ENCODE measurements at places on chromosomes 2 and 18. TPM values are rescaled to one million over a fixed set of nuclear protein-coding genes. Genes with fewer than 3 reads are reported as not detected.

Gene ASB18
- not detected for total RNA-seq

Gene CTLA4
- total RNA-seq = 2.3 TPM

Gene PTH2R
- not detected for total RNA-seq

Gene ACTR3
- total RNA-seq = 119 TPM

Gene SH3BP4
- total RNA-seq = 40.4 TPM

Gene FAM161A
- total RNA-seq = 3.9 TPM

Gene ABCB11
- 0.37 TPM for total RNA-seq

Gene SNORC
- 0.24 TPM for total RNA-seq

GRCh38 chr2:68282811-68283418, 30.6 kb upstream of the PPP3R1 start:
- no peak for DNase-seq

GRCh38 chr2:15795426-15795825, 144.9 kb upstream of the MYCN start:
- no peak for DNase-seq

DNA sequence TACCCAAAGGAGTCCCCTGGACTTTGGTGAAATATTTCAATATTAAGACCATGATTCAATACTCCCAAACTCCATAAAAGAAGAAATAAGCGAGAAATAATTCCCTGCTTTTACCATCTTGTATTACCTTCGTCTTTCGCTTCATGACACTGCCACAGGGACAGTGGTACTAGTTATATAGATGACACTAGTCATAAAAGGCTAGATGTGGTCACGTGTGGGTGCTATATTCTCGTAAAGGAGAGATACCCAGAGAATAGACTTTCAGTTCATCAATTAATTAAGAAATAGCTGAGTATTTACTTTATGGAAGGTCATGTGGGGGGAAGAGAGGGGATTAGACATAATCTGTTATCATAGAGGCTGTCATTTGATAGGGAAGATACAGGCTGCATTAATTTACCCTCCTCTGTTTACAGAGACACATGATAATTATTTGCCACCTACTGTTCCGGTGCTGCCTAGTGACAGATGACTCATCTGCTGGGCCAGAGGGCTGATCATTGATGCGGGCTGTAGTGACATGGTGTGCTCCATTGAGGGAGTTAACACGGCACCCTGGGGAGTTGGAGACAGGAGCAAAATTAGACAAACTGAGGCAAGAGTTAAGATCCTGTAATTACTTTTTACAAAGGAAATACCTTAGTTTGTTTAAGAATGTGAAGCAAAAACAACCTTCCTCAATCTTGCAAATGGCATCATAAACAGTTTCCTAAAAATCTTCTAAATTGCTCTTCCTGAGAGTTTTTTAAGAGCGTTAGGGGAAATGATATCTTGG, 78.2 kb upstream of the ITGB6 start:
- DNase-seq = no peak

DNA sequence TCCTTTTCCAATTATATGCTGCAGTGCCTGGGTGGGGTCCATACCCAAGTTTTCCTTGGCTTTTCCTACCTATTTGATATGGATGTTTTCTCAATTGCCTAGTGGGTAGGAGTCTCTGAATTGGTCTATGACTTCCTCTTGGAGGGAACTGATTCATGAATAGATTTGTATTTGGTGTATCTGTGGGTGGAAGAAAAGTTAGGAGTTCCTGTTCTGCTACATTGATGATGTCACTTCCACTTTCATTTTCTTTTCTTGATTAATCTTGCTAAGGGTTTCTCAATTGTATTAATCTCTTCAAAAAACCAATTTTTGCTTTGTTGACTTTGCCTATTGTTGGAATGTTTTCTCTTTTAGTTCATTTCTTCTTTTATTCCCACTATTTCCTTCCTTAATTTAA, 37.4 kb upstream of the SLC9A2 start:
- no peak for DNase-seq

DNA sequence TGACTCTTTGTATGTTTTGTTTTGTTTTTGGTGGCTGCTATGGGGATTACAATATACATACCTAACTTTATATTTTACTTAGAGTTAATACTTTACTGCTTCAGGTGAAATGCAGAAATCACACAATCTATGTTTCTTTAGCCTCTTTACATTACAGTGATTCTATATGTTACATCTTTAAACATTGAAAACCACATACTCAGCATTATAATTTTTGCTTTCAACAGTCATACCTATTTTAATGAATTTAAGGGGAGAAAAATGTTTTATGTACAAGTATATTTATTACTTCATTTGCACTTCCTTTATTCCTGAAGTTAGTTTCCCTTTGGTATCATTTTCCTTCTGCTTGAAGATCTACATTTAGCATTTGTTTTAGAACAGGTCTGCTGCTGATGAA, 23.1 kb downstream of the FAM117B start:
- no peak for DNase-seq

DNA sequence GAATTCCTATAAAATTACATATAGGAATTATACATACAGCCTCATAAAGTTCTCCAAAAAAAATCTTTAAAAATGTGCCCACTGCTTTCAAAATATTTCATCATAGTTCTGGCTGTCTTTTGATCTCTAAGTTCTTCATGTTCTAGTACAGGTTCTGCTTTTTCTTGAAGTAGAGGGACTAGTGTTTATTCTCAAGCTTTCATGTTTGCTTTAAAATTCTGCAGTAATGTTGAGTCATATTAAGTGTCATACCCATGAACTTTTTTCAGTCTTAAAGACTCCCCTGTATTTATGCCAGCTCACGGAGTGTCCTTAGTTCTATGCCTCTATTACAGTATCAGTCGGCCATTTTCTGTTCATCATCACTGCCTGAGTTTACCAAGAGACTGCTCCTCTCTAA, 54.8 kb upstream of the CCDC141 start:
- no peak for DNase-seq

- no peak for DNase-seq
These were observed 104.8 kb downstream of the MTCL1 start for GRCh38 chr18:8810157-8810556.

DNA sequence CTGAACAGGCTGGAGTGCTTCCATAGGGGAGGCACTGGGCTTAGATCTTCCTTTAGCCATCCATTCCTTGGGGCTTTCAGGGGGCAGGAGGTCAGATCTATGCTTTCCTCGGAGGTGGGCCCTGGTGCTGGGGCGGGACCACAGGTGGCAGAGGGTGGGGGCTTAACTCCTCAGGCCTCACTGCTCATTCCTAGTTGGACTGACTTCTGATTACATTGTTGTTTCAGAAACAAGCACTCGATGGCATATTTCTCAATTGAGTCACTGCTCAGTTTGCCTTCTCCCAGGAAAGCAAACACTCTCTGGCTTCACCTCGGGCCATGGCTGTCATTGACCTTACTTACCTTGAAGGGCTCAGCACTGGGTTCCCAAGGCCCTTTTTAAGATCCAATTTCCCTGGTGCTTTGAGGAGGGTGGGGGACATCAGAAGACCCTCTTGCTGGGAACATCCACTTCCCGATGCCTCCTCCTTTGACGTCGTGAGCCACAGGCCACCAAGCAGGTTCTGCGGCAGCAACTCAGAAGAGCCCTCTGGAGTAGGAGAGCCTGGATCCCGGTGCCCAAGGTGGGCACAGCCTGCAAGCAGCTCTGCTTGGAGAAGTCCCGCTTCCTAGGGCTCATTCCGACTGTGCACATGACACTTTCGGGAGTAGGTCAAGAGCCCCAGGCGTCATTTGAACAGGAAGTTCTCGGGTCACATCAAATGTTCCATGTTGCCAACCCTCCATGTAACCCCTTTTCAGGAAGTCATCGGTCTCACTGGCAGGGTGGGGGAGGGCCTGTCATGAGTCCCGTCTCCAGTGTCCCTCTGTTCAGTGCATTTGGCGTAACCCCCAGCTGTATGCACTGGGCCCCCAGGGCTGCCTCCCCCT, 40.6 kb downstream of the SDC1 start:
- DNase-seq = no peak

- DNase-seq = no peak
These were observed 57.5 kb upstream of the MSTN start for GRCh38 chr2:190119923-190120590.

DNA sequence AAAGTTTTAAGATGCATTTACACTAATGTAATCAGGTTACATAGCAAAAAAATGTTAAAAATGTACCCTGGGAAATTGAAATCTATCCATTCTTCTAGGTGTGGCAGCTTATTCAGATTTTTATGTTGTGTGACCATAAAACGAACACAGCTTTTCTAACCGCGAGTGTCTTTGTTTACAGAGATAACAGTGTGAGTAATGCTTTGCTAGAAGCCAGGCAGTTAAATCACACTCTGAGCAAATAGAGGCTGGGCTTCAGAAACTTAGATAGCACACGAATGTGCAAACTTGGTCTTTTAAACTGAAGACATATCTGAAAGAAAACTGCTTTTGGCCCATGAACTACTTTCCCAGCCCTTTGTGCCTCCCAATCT, 116.1 kb downstream of the SPTBN1 start:
- DNase-seq = no peak

DNA sequence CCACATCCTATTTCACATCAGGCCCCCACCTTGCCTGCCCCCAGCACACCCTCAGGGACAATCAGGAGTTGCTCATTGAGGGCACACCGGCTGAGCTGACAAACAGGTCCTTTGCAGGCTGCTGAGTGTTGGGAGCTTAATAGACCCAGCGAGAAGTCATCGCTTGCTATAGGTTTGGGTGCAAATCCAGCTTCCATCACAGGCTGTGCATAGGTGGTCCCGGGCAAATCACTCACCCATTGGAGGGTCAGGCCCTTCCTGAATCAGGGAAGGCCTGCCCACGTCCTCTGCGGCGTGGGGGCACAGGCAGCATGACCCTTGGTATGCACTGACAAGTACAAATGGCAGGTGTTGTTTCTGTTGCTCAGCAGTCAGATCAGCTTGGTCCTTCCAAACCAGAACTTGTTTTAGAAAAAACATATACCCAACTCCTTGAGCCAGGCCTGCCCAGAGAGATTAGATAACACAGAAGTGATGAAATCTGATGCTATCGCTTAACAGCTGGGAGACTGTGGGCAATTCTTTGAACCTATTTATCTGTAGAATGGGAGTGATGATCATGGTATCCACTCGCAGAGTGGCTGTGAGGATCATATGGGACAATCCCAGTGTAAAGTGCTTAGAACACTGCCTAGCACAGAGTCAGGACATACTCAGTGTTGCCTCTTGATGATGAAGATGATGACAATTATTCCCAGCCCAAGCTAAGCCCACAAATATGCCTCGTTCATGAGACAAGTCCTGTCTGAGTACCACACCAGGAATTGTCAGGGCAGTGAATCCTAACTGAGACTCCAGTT, 34.9 kb downstream of the SMAD7 start:
- DNase-seq = no peak

DNA sequence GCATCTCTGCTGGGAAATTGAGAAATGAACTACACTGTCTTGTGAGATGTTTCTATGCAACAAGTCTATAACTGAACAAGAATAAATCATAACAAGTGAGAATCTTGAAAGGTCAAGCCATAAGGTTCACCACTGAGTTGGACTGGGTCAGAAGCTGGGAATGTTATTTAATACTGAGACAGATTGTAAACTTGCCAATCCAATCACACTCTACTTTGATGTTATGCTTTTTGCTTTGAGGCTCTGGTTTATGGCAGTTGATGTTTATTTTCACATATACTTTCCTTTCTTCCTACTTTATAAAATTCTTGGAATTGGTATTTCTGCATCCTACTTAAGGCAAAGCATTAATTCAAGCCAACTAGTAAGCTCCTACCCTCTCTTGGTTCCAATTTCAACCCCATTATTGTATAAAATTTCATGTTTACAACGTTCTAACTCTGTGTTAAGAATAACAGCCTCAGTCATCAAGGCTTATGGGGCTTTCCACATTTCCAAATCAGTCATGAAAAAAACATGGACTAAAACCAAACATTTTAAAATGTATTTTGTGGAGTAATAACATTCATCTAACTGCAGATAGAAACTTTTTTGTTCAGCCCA, 533.4 kb downstream of the NYAP2 start:
- DNase-seq = no peak

DNA sequence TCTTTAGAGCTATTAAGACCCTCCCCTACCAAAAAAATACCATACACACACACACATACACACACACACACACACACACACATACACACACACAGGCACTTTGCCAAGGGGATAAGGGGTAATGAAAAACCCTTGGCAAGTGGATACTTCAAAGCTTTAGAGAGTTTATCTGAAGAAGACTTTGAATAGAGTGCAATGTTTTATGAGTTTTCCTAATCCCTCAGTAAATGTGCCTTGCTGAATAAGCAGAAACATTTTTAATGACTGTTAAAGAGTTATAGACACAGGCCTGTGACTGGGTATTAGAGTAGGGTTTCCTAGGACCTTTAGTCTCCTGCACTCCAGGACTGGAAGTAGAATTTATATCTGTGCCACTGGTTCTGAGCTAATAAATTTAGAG, 75.5 kb upstream of the CTAGE1 start:
- no peak for DNase-seq

DNA sequence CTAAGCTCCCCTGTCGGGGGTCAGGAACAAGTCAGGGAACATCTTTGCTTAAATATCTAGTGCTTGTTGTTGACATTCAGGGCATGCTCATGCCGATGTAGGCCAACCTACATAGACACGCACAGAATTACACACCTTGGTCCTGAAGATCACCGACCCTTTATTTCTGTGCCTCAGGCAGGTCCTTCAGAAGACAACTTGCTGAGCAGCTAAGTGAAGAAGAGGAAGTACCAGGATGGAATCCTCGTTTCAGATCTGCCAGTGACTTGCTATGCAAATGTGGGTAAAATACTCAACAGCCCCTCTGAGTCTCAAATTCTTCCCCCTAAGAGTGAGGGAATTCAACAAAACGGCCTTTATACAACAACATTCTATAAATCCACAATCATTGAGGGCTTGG, 494.7 kb downstream of the BCL11A start:
- no peak for DNase-seq

GRCh38 chr2:127859712-127860085, 1.7 kb upstream of the POLR2D start:
- DNase-seq = peak; percentile 26

DNA sequence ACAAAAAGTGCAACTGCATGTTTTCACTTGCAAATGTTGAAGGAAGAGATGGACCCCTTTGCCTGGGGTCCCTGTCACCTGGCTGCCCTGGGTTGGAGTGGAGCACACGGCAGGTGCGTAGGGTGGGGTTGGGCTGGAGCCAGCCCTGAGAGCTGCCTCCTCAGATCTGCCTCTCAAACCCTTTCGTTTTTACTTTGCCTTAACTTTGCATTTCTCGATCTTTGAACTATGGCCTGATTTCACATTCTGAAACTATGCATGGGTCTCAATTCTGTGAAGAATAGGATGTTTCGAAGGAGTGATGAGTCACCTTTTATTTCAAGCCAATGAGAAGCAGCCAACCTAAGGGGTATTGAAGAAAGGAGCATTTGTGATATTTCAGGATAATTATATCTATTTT, 132.8 kb downstream of the ACOXL start:
- no peak for DNase-seq

GRCh38 chr18:29962579-29962978, 1080.0 kb downstream of the DSC3 start:
- DNase-seq = no peak

DNA sequence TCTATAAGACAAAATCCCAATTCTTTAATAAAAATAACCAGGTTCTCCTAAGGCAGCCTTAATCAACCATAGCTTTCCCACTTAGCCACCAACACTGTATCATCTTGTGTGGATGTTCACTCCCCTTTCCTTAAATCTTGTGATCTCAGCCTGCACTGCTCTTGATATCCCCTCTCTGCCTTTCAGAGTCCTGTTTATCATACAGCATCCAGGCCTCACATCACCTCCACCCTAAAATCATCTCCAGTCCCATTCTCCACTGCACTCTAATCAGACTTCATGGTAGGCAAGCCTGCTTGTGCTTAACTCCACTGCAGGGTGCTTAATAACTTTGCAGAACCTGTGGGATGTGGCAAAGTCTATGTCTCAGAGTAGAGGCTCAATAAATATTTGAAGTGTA, 18.8 kb downstream of the ARHGAP15 start:
- DNase-seq = no peak

GRCh38 chr2:25431604-25432003, 89.9 kb upstream of the DNMT3A start:
- no peak for DNase-seq
